ENCODE measurements at places on chromosomes 1 and 21. TPM values are rescaled to one million over a fixed set of nuclear protein-coding genes. Genes with fewer than 3 reads are reported as not detected.

LCE1B gene
- polyA plus RNA-seq: not detected

GRHL3 gene
- not detected for polyA plus RNA-seq

LCE2C gene
- not detected for polyA plus RNA-seq

DNA sequence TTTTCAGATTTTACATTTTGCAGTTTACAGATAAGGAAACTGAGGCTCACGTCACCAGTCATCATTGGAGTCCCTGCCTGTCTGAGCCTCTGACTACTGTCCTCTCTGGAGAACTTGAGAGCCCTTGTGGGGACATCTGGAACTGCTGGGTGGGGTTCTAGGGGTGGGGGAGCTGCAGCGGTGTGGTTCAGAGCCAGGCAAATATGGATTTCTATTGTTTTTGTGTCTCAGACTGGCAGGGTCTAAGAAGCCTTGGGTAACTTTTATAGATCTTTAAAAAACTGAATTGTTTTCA is 46.9 kb downstream of the IER5 start:
- DNase-seq: no peak

DNA sequence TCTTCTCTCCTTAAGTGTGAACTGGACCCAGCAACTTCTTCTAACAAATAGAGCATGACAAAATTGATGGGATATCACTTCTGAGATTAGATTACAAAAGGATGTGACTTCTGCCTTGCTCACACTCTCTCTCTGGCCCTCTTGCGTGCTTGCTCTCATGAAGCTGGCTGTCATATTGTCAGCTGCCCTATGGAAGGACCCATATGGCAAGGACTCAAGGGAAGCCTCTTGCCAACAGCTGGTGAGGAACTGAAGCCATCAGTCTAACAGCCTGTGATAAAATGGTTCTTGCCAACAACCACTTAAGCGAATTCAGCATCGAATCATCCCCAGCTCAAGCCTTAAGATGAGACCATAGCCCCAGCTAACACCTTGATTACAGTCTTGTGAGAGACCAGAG is 4.8 kb upstream of the TLR5 start:
- no peak for DNase-seq

DNA sequence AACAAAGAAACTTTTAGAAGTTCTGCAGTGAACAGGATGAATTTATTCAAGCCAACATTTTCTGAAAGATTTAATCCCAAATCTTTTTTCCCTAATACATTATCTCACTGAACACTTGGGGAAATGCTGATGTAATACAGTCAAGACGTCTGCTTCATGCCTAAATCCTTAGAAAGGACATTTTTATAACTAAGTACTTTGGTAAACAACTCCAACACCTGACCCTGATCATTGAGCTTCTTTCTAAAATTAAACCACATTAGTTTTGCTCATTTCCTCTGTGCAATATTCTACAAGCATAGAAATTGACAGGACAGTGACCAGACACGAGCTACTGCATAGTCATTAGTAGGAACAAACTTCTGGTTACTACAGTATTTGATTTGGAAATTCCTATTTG is 183.5 kb downstream of the TPR start:
- DNase-seq: no peak

DNA sequence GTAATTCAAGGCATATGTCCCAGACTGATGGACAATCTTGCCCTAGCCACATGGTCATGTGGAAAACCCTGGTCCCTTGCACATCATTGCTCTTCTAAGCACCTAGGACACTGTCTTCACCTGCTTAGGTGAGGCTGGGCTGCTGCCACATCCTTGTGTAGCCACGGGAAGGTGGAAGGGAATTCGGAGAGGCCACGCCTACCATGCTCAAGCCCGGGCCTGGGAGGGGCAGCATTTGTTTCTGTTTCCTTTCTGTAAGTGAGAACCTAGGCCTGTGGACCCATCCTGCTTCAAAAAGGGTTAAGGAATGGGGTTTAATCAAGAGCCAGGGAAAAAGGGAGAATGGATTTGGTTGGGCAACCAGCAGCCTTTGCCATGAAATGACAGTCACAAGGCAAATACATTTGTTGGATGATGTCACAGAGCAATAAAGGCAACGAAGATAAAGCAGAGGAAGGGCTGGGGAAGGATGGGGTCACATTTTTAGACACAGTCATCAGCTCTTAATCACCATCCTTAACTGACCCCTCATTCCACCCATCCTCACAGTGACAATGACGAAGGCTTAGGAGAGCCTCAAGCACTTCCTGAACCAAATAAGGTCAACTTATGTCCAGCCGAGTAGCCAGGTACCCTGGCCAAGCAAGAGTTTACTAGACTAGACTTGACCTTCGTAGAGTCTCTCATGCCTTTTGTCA is 10.1 kb upstream of the LRRC38 start:
- DNase-seq: no peak

DNA sequence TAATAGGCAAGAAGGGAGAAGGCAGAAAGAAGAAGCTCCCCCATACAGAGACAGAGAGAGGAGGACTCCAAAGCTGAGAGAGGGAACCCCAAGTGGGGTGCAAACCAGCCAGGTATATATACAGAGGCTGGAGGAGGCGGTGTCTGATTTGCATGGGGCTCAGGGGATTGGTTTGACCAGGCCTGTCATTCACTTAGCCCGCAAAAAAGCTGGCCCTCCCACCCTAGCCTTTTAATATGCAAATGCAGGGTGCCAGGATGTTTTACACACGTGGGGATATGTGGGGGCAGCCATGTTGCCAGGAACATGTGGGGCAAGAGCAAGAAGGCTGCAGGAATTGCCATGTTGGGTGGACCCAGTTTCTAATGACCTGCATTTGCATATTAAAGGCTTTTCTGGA is 37.0 kb upstream of the TENT5B start:
- DNase-seq: no peak

- no peak for DNase-seq
These were observed 25.7 kb downstream of the GLMN start for GRCh38 chr1:92273039-92273438.

Data from psoas muscle (tissue), 8 donors.